BJ (cell line): ENCODE measurements at places on chromosomes 11 and 22.

DNA sequence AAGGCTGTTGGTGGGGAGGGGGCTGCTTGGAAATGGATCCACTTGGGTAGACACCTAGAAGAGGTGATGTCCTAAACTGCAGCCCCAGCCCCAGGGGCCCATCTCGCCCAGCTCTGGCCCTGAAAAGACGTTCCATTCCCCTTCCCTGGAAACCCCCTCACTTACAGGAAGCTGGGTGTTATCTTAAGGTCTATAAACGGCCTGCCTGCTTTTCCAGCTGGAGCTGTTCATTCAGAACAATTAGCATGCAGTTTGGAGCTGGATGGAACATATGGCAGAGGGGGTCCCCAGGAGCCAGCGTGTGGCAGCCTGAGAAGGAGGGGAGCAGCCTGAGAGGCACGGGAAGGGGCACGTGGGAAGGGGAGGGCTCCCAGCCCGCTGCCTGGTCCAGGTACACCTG lies 139.6 kb downstream of the PKNOX2 start:
- DNase-seq = no peak

- no peak for DNase-seq
These were observed 742 bp upstream of the BBOX1 start for GRCh38 chr11:27039873-27040272.

DNA sequence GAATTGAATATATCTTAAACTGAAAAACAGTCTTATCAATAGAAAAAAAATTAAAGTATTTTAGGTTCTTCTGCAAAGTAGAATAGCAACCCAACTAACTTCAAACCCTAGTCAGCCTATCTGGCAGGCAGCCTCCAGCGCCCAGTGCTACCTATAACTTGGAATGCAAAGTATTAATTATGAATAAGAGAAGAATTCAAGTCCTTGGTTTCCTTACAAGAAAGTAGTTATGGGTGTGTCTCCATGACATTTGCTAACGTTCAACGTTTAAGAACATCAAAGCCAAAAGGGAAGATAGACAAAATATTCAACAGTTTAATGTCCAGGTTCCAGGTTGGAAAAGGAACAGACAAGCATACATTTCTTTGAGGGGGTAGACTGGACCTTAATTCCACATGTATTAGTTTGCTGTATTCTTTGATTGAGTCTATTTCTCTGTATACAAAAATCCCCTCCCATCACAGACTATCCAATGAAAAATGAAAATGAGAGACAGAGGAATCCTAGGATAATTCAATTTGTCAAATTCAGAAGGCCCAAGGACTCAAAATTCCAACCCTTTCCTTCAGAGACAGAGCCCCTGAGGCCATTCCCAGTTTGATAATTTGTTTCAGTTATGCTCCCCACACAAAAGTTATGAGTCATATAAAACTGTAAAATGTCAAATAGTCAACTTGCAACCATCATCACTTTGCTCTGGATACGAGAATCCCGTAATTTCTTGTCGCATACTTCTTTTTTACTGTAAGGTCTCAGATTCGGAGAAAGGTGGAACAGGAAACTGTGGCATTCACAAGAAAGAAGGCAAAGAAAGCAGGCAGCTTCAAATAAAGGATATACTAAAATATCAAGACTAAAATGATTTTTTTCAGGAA lies 83.7 kb upstream of the CHRM4 start:
- no peak for DNase-seq

GRCh38 chr11:827146-827896 lies 398 bp upstream of the CRACR2B start:
- DNase-seq = no peak

DNA sequence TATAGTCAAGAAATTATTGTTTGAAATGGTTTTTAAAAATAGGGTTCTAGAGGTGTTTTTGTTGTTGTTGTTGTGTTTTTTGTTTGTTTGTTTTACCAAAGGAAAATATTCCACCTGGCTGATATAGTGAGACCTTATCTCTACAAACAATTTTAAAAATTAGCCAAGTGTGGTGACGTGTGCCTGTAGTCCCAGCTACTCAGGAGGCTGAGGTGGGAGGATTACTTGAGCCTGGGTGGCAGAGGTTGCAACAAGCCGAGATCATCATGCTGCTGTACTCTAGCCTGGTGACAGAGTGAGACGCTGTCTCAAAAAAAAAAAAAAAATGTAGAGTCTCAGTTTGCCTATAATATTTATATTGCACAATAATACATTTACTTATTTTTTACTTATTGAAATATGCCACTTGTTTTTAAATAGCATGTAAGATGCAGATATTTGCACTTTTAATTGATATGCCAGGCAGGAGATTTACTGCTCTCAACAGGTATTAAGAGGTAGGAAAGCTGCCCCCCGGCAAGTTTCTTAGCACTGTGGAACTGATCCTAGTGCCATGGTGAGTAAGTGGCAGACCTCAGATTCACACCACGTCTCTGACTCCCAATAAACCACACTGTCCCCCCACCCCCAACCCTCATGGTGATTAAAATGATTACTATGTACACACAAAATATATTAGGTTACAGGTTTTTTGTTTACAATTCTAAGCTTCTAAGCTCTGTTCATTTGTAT lies 157.4 kb downstream of the TEAD1 start:
- no peak for DNase-seq

GRCh38 chr22:46278656-46279645 lies 11.1 kb downstream of the TTC38 start:
- DNase-seq = no peak

- no peak for DNase-seq
These were observed 15.1 kb downstream of the PI4KA start for GRCh38 chr22:20843501-20843900.

- no peak for DNase-seq
These were observed 4.5 kb downstream of the FHIP1B start for GRCh38 chr11:6229911-6230310.

GRCh38 chr11:131584785-131585592 lies 214.6 kb downstream of the NTM start:
- no peak for DNase-seq

GRCh38 chr11:61695917-61696316 lies 15.7 kb downstream of the DAGLA start:
- peak; percentile 29 for DNase-seq

- no peak for DNase-seq
These were observed 72.9 kb upstream of the OR4C15 start for GRCh38 chr11:55481416-55481815.

DNA sequence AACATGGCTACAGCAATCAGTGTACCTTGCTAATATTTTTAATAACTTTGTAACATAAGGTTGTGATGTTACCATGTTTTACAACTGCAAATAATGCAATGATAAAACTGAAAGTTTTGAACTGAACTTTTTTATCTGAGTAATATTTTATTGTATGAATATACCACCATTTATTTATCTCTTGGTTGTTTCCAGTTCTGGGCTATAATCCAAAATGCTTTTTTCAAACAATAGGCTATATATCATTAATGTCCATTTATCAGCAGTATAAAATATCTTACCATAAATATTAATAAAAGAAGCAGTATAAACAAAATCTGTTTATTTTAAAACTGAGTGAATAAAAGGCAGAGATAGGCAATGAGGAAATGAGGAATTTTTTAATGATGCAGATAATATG lies 63.3 kb downstream of the SIK3 start:
- DNase-seq = no peak

- DNase-seq = no peak
These were observed 158.5 kb downstream of the CCDC34 start for GRCh38 chr11:27204529-27204928.

DNA sequence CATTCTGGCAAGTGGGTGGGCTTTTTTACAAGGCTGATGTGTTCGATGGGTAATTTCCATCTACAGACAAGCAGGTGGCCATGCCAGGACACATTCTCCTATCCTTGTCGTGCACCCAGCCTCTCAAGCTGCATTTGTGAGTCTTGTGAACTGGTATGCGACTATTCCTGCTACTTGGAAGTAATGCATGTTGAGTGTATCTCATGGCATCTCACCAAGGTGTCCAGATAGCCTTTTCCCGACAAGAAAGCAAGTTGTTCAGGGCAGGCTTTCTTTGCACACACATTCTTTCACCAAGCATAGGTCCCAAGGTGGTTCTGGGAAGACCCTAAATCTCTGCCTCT lies 18.8 kb upstream of the SYT13 start:
- no peak for DNase-seq

DNA sequence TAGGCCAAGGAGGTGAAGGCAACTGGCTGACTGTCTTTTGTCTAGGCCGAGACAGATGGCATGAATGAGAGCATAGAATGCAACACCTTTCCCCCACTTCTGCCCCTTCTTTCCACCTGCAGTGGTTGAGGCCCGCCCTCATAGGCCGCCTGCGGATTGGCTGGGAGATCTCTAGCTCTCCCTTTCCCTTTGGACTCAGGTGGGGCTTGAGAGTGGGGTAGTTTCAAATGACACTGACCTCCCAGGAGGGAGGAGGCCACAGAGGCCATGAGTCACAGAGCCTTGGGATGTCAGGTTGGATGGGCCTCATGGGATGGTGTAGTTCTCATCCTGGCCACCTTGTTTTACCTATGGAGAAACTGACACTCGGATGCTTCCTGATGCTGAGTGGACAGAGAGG lies 9.1 kb downstream of the MICAL2 start:
- no peak for DNase-seq

DNA sequence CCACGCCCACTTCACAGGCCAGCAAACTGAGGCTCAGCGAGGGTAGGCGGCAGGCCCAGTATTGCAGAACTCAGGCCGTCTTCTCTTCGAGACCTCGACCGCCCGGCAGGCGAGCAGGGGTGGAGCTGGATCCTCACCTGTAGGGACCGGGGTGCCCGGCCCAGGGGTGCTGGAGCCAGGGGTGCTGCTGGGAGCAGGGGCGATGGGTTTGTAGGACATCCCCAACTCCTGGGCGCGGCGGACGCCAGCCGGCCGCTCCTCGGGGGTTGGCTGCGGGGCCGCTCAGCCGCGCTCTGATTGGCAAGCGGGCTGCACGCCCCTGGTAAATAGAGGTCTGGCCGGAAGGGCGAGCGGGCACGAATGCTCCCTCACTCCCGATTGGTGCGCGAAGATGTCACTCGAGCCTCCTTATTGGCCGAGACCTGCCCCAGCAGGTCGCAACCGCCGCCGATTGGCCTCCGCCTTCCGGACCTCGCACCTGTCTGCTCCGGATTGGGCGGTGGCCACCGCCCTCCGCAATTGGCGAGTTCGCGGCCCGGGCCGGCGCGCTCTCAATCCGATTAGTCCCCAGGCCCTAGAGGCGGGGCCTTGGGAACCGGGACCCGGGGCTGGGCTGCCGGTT lies at the start of gene CDK2AP2:
Gene CDK2AP2 (minus strand): TSS at position 299 of the 622 bp plus-strand sequence. CDS start 80 bp downstream, at position 219.
- peak; percentile 96 for DNase-seq

DNA sequence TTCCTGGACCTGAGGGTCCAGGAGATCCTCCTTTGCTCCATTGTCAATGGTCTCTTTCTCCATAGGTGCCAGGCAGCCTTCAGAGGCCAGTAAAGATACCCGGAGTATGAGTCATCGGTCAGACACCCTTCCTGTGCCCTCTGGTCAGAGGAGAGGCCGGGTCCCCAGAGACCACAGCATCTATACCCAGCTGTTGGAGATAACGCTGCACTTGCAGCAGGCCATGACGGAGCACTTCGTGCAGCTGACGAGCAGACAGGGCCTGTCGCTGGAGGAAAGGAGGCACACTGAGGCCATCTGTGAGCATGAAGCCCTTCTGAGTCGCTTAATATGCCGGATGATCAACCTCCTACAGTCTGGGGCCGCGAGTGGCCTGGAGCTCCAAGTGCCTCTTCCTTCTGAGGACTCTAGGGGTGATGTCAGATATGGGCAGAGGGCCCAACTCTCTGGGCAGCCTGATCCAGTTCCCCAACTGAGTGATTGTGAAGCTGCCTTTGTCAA lies at the start of gene ACCSL:
Gene ACCSL (plus strand): TSS at position 51 of the 501 bp plus-strand sequence. CDS start 56 bp downstream, at position 107.
- no peak for DNase-seq

DNA sequence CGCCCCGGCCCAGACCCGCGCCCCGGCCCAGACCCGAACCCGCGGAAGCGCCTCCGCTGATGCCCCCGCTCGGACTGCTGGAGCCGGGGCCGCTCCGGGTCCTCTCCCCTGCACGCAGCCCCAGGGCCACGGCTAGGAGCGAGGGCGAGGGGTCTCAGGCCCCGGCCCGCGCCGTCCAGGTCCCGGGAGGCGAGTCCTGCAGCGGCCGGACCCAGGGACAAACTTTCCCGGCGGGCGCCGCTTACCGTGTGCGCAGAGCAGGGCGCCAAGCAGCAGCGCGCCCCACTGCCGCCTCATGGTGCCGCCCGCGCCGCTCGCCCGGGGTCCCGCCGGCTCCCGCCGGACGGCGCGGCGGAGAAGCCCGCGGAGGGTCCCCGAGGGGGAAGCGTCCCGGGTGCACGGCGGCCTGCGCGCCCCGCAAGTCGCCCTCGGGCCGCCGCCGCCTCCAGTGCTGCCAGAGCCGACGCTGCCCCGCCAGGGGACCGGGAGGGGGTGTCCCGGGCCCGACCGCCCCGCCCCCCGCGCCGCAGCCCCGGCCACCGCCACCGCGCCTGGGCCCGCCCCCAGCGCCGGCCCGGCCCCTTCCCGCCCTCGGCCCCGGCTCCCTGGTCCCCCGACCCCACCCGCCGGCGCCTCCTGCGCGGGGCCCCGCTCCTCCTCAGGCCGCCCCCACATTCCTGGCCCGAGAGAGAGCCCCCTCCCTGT lies at the start of gene LRP4:
Gene LRP4 (minus strand): TSS at position 468 of the 705 bp plus-strand sequence. CDS start 171 bp downstream, at position 297.
- no peak for DNase-seq

GRCh38 chr22:25697181-25697664 lies 44.8 kb upstream of the MYO18B start:
- DNase-seq = no peak

- no peak for DNase-seq
These were observed 1.2 kb downstream of the PHLDB1 start for GRCh38 chr11:118608360-118609227.

GRCh38 chr22:37313376-37314314 lies 31.3 kb downstream of the CYTH4 start:
- no peak for DNase-seq

- no peak for DNase-seq
These were observed 1430.5 kb downstream of the TBC1D22A start for GRCh38 chr22:48192920-48193319.
